Activated CD8-positive, alpha-beta memory T cell treated with anti-CD3 and anti-CD28 coated beads for 36 hours (primary cell): ENCODE measurements at places on chromosomes 13 and 19. TPM values are rescaled to one million over a fixed set of nuclear protein-coding genes. Genes with fewer than 3 reads are reported as not detected.

Gene ZNF382
- 10.3 TPM for total RNA-seq

Gene KIR2DL1
- 0.34 TPM for total RNA-seq

Gene CLIP3
- 0.06 TPM for total RNA-seq

Gene SPATA13
- total RNA-seq: 54.7 TPM

Gene CYSLTR2
- total RNA-seq: 1.2 TPM

Gene IGFL2
- total RNA-seq: not detected

Gene DZIP1
- total RNA-seq: 0.42 TPM

Gene ATP4A
- not detected for total RNA-seq

Gene RNF113B
- not detected for total RNA-seq

Gene GPR4
- total RNA-seq: not detected

Gene APC2
- 0.13 TPM for total RNA-seq

Gene LIM2
- 1.2 TPM for total RNA-seq

Gene LILRB4
- not detected for total RNA-seq

Gene ACER1
- not detected for total RNA-seq

Gene SYMPK
- 117 TPM for total RNA-seq

Gene REEP6
- 2.0 TPM for total RNA-seq

Gene TFPT
- total RNA-seq: 34.9 TPM

Gene FLT3LG
- total RNA-seq: 55.1 TPM

Gene WTIP
- 0.70 TPM for total RNA-seq

Gene ONECUT3
- not detected for total RNA-seq

Gene TSHZ3
- 0.52 TPM for total RNA-seq

Gene DCT
- 0.11 TPM for total RNA-seq

Gene PEAK3
- 0.06 TPM for total RNA-seq

Gene NLRP4
- total RNA-seq: not detected

Gene LILRB5
- total RNA-seq: not detected

Gene ZNF540
- 1.2 TPM for total RNA-seq

Gene CRLF1
- total RNA-seq: 0.61 TPM

Gene LGALS4
- total RNA-seq: 0.82 TPM

Gene GPR180
- 8.7 TPM for total RNA-seq

Gene TEX29
- not detected for total RNA-seq

Gene WDR88
- total RNA-seq: not detected

Gene ETHE1
- total RNA-seq: 41.6 TPM

Gene NTF4
- not detected for total RNA-seq

Gene CACNA1A
- 0.21 TPM for total RNA-seq

Gene FAM216B
- not detected for total RNA-seq
